ENCODE measurements at places on chromosomes 12 and 14.

GRCh38 chr14:106038263-106038662 is 511.9 kb downstream of the TMEM121 start:
- DNase-seq: no peak

- no peak for DNase-seq
These were observed 471 bp downstream of the MTRFR start for GRCh38 chr12:123233505-123234308.

DNA sequence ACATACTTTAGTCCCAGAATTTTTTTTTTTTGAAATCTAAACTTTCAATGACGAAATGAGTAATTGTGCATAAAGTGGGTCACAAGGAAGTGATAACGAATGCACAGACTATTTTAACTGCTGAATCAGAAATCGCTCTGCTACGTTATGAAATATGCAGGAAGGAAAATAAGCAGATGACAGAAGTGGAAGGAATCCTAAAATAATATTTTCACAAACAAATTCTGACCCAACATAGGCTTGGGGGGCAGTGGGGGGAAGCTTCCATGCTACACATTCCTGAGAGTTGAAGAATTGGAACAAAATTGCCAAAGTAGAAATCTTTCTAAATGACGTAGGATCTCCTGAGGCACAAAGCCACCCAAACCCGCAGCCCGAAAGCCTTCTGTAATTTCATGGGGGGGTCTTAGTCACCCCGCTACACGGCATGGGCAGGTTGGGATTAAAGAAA is 89.6 kb downstream of the ARF6 start:
- no peak for DNase-seq

DNA sequence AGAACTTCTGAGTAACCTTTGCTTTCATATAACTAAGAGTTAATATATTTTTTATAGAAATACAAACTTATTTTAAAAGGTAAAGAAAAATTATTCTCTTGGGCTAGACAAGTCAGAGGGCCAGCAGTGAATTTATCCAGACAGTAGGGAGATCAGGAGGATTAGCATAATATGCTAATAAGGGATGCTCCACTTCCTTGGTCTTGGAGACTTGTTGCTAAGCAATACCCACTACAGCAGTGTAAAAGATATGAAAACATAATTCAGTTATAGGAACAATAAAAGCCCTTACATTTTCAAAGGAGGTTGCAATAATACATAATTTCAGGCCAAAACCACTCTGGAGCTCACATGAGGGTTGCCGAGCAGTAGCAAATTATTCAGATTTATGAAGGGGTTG is 615.6 kb downstream of the KCNH5 start:
- DNase-seq: no peak

- DNase-seq: no peak
These were observed 53.9 kb upstream of the STXBP6 start for GRCh38 chr14:25103820-25104219.

GRCh38 chr12:67759829-67760228 is 111.3 kb downstream of the DYRK2 start:
- no peak for DNase-seq

GRCh38 chr12:102484017-102484416 is 3.7 kb upstream of the IGF1 start:
- DNase-seq: no peak

DNA sequence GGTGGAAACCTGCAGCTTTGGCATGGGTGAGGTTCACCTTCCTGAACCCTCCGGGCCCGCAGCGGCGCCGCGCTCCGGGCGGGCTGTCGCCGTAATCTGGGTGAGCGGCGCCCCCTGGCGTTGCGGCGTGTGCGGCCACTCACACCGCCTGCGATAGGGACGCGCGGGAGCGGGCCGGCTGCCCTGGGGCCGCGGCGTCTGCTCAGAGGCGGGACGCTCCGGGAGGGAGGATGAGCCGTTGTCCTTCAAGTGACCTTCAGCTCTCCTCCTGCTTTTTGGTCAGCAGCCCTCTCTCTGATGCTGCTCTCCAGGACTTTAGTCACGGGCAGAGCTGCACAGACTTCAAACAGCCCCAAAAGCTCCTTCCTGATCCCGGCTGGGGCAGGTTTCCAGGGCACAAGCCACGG is 211.7 kb upstream of the FKBP4 start:
- no peak for DNase-seq

GRCh38 chr12:123949770-123950165 is 22.9 kb downstream of the CCDC92 start:
- no peak for DNase-seq

DNA sequence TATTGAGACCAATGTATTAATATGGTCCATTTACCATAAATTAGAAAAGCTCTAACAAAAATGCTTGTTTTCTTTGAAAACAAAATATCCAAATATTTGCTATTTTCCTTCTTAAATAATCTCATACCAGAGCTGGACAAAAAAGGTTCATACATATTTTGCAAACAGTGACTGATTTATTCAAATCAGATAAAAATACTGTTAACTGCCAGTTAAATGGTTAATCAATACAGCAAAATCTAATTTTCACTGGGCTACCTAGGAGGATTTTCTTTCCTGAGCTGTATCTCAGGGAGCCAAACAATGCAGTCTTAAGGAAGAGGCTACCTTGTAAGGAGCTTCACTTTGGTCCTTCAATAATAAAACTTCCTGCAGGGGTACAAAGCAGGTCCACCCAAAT is 2.0 kb downstream of the FERMT2 start:
- no peak for DNase-seq

DNA sequence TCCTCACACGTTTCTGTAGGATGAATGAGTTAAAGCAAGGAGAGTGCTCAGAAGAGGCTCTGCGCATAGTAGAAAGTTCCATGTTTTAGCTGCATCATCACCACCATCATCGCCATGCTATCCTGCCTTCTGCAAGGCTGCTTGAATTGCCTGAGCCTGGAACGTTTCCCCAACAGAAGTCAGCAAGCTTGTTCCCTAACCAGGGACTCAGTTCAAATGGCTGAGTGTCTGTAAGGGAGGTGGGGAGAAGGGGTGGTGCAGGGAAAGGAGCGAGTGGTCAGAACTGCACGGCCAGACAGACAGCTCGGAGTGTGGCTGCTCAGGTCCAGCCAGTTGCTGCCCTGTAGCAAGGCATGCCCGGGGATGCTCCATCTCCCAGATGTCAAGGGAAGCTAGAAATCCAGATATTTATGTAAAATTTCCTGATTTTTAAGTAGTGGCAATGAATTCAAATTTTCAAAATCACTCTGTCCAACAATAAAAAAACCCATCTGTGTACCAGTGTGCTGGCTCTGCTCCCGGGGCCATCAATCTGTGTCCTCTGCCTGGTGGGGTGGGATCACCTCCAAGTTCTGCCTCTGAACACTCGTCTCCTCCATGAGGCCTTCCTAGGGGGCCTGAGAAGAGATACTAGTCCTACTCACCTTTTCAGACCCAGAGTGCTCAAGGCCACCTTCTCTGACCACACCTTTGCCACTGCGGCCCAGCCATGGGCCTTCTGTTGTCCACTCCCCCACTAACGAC is 162.7 kb downstream of the FOXN3 start:
- DNase-seq: no peak

GRCh38 chr12:91108196-91108755 is 3.0 kb downstream of the LUM start:
- no peak for DNase-seq

GRCh38 chr12:3712209-3712992 is 40.5 kb downstream of the CRACR2A start:
- no peak for DNase-seq

DNA sequence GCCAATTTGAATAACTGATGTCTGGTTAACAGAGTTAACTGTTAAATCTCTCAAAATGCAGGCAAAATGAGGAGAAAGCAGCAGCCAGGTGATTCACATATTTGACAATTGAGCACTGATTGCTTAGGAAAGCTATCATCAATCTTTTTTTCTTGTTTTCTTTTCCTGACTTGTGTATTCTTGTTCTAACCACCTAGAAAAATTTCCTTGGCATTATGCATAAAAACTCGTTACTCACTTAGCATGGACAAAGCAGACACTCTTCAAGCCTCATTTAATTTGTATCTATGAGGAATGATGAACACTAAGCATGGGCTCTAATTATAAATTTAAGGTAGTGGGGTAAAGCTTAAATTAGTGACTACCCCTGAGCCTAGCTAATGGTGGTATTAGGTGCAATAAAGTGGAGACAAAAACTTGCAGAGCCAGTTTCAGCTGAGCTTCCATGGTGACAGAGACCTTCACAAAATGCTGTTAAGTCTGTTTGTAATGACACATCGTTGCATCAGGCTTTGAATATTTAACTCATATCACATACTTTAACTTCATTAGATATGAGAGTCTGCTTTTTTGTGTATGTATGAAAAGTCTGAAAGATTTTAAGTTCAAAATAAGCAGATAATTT is 52.0 kb downstream of the RASSF9 start:
- no peak for DNase-seq

GRCh38 chr14:76887191-76887590 is 61.0 kb downstream of the LRRC74A start:
- no peak for DNase-seq

DNA sequence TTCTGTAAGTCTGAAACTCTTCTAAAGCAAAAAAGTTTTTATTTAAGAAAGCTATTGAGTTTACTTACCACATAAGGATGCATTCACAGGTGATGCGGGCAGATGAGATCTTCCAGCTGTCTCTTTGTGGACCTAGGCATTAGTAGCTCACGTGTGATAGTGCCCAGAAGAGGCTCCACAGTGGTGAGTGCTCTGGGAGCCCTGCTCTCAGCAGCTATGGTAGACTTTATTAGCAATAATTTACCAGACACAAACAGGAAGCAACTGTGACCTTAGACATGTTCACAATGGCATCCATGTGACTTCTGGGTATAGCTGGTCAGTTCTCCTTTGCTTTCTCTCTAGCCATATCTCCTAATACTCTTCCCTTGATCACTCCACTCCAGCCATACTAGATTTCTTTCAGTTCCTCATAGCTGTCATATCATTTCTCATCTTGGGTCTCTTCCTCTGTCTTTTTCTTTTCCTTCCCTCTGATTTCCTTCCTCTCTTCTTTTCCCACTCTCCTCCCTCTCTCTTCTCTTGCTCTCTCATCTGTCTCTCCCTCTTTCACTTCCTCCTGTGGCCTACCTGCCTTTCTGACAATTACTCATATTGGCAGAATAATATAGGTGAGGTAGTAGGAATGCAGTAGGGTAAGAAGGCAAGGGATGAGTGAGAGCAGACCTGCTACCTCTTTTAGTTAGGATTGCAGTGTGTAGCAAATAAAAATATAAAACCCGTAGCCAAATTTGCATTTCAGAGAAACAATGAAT is 75.2 kb upstream of the SCAF11 start:
- DNase-seq: no peak

GRCh38 chr12:93699271-93700145 is 22.3 kb downstream of the CRADD start:
- no peak for DNase-seq

- no peak for DNase-seq
These were observed 724 bp downstream of the GTSF1 start for GRCh38 chr12:54472494-54473262.

DNA sequence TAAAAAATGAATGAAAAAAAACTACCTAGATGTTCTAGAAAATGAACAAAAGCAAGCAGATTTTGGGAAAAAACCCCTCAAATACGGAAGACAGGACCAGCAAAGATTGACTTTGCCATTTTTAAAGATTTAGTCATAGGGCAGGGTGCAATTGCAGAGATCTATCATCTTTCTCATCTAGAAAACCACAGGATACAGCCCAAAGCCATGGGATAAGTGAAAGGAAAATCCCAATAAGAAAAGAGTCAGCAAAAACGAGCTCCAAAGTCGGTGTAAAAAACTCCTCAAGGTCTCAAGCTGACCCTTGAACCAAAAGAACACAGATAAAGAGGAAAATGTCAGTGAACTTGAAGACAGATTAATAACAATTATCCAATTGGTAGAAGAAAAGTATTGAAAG is 28.0 kb downstream of the CEP290 start:
- no peak for DNase-seq

DNA sequence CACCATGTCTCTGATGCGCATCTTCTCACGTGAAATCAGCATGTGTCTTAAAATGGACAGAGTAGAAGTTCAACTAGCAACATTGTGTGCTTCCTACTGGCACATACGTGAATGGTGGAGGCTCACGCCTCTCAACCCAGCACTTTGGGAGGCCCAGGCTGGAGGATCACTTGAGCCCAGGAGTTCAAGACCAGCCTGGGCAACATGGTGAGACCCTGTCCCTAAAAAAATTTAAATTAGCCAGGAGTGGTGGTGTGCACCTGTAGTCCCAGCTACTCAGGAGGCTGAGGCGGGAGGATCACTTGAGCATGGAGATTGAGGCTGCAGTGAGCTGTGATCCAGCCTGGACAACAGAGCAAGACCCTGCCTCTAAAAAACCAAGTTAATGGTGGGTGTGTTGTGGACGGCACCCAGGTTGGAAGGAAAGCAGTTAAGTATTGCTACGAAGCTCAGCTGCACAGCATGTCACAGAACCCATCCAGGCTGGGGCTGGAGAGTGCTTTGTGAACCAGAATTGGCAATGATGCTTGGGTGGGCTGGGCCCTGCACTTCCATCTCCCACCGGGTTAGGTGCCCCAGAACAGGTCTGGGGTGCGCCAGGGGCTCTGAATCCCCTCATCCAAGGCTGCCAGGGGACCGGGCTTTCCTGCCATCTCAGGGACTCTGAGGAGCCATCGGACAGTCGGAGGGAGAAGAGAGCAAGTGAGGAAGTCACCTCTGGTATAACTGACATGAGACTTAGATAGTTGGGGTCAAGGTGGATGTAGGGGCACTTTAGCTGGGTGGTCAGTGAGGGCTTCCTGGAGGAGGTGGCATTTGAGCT is 33.0 kb upstream of the ULK1 start:
- DNase-seq: no peak

- DNase-seq: no peak
These were observed 528.4 kb upstream of the LMO3 start for GRCh38 chr12:17134315-17134714.

DNA sequence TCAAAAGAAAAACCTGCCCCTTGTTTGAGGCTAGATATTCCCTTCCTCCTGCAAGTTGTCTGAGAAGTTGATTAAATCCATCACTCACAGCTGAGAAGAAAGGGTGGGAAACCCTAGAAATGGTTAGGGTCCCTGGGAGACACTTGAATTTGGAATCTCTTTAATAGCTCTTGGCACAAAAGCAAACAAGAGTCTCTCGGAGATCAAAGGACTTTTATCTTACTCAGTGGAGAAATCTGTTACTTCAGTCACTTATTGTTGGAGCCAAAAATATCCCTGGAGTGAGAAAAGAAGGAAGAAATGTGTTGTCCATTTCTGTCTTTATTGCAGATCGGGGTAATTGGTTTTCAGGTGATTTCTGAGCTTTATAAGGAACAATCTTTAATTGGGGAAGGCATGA is 47.0 kb downstream of the TMEM132C start:
- no peak for DNase-seq

Measured in activated CD8-positive, alpha-beta memory T cell treated with anti-CD3 and anti-CD28 coated beads for 4 hours (primary cell).